ENCODE measurements at places on chromosomes 12 and 14. TPM values are rescaled to one million over a fixed set of nuclear protein-coding genes. Genes with fewer than 3 reads are reported as not detected.

The RPS6KL1 gene
- total RNA-seq, result 5.1 TPM

The RERGL gene
- not detected for total RNA-seq

The LMBR1L gene
- total RNA-seq, result 50.9 TPM

The OR4E2 gene
- not detected for total RNA-seq

The L2HGDH gene
- 18.8 TPM for total RNA-seq

The TAS2R7 gene
- total RNA-seq, result not detected

DNA sequence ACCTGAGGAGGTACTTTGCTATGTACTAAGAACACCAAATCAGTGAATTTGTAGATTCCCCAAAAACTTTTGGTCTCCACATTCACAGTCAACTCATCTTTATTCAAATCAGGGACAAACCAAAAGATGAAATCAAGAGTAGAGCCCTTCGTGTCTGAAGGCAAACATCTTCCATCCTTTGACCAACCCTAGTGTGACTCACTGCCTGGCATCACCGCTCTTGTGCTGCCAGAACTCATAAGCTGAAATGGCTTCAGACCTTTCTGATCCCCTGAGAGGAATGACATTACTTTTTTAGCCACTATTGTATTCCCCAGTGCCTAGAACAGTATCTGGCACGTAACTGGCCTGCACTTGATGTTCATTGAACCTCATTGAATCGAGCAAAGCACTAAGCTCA is 50.1 kb downstream of the GOLGA5 start:
- DNase-seq, result peak; percentile 60

- DNase-seq, result no peak
Measured at GRCh38 chr12:93894391-93895088, 217.4 kb downstream of the CRADD start.

GRCh38 chr12:126926023-126926594 is 1340.9 kb upstream of the TMEM132C start:
- DNase-seq, result no peak

- no peak for DNase-seq
Measured at GRCh38 chr12:74381958-74382357, 155.7 kb upstream of the ATXN7L3B start.

DNA sequence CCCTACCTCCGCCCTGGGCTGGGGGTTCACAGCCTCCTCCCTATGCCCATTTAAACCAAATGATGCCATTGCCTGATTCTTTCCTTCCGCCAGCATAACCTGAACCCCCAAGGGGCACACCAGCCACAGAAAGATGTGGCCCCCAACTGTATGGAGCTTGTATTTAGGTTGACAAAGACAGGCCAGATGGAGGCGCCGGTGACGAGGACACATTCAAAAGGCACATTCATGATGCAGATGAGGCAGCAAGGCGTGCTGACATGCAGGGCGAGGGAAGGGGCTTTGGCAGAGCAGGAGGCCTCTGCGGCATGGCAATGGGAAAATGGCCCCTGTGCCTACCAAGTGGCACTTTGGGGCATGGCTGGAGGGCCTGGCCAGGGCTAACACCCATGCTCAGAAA is 112.2 kb downstream of the RFLNA start:
- DNase-seq, result no peak

GRCh38 chr14:79510659-79511058 is 700.6 kb downstream of the DIO2 start:
- no peak for DNase-seq

DNA sequence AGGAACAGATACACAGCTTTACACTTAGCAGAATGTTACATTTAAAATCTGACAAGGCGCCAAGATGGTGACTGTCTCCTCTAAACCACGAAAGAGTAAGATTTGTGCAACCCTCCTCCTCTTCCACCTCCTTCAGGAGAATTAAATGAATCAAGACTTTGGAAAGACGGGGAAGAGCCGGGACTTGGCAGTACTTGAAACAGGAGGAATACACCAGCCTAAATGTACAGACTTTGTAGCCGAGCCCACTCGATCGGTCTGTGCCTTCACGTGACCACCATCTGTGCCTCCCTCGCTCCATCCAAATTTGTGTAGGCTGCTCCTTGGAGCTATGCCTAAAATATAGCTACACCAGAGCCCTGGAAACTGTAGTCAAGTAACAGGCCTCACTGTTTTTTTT is 38.3 kb downstream of the SSPN start:
- no peak for DNase-seq

GRCh38 chr12:11863478-11863906 is 207.2 kb upstream of the BCL2L14 start:
- no peak for DNase-seq

DNA sequence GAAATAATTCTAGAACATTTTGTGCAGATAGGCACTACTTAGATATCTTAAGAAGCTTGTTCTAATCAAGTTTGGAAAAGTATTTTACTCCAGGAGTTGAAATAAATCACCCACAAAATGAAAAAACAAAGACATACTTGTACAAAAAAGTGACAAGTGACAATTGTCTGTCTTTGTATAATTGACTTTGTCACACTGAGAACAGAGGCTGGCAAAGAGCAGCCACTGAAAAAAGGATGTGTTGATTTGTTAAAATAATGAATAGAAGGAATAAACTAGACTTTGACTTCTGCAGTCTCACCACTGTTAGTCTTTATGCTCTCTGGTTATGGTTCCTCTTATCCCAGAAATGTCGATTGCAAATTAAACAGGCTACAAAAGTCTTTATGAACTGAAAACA is 77.6 kb downstream of the PTPRR start:
- DNase-seq, result no peak

- no peak for DNase-seq
Measured at GRCh38 chr14:55718551-55718950, 138.5 kb downstream of the KTN1 start.

DNA sequence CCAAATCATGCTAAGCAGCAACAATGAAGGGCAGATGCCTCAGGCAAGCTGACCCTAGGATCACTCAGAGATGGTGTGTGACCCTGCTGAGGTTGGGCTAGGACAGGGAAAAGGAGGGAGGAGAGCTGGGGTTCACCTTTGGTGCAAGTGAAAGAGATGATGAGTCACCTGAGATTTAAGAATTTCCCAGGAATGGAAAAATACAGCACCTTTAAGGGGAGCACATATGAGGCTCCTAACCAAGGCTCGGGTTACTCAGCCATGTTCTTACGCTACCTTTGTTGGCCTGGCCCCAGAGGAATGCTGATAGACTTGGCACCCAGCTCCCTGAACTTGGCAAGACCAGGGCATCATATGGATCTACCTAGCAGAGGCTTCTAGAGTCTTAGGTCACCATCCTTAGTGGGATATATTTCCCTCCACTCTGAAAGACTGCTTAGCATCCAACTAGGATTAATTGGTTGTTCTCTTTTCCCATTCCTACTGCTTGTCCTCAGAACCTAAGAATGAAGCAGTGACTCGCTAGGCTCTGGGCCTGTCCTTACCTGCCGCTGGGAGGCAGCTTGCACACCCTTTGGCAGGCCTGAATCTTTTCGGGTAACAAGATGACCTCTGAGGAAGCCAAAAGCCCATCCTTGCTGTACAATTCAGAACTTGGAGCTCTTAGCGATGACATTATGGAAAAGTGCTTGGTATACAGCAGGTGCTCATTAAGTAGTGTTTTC is 4.0 kb upstream of the NAA25 start:
- DNase-seq, result peak; percentile 11

GRCh38 chr12:115752913-115753726 is 524.4 kb downstream of the MED13L start:
- DNase-seq, result peak; percentile 18

Data from activated CD8-positive, alpha-beta T cell treated with anti-CD3 and anti-CD28 coated beads for 36 hours (primary cell).